LHCN-M2 (cell line): ENCODE measurements at places on chromosomes 6 and 20.

DNA sequence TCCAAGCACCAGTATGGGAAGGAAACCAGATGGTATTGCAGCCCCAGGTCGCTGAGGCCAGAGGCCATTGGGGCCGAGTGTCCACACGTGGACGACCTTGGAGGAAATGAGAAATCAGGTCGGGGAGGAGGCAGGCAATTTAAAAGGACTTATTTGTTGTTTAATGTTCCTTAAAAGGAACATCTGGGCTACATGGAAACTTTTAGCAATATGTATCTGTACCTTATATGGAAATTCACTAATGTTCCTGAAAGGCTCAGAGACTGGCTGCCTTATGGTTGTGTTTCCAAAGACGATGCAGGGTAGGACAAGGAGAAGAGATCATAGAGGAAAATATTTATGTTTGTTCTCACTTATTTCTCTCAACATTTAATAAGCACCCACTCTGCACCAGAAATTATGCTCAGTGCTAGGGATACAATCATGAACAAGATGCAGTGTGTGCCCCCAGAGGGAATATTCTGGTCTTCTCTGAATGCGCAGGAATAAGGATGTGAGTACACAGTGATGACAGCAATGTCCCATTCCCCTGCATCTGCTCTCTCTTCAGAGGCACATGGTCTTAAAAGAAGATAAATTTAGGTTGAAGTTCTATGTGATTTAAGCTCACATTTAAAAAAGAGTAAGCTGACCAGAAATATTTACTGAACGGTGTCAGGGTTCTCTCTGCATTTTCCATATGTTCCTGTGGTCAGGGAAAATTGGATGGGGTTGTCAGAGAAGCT, 3.4 kb downstream of the BNIP5 start:
- no peak for DNase-seq

- no peak for DNase-seq
Measured at GRCh38 chr6:168574699-168575195, 133.8 kb downstream of the SMOC2 start.

DNA sequence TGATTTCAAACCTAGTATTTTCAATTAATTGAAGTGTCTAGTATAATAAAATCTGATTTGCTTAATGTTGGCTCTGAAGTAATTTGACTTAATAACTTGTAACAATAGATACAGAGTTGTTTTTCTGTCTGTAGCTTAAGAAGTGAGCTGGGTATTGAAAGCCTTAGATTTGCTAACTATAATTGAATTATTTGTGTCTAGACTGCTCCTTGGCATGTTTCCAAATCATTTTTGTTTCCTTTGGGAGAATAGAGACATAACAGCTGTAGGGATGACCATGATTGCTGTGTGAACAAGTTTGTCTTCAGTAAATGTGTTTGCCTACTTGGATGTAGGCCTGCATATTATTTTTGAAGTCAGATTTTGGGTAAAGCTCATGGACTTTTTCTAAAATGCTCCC, 115.4 kb downstream of the SCAF8 start:
- peak; percentile 73 for DNase-seq

GRCh38 chr6:32665661-32666060, 796 bp downstream of the HLA-DQB1 start:
- no peak for DNase-seq

- peak; percentile 59 for DNase-seq
Measured at GRCh38 chr20:1402149-1402548, 9.3 kb upstream of the FKBP1A start.

DNA sequence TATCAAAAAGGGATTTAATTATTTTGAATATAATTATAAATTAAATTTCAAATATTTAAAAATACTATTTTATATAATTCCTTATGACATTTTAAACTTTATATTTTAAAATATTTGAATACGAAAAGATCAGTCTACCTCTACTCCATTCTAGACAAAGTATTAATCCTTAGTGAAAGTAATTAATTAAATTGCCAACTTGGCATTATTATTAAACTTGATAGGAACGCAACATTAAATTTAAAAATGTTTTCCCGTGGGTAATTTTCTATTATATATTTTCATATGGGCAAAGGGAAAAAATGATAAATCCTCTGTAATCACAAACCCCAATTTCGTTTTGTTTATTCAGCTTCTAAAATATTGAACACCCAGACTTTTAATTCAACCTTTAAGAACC, 8.4 kb upstream of the FHL5 start:
- DNase-seq: no peak

GRCh38 chr6:129936329-129937165, 75.4 kb upstream of the TMEM244 start:
- DNase-seq: peak; percentile 82

GRCh38 chr6:132187816-132188215, 213.5 kb downstream of the MOXD1 start:
- no peak for DNase-seq

DNA sequence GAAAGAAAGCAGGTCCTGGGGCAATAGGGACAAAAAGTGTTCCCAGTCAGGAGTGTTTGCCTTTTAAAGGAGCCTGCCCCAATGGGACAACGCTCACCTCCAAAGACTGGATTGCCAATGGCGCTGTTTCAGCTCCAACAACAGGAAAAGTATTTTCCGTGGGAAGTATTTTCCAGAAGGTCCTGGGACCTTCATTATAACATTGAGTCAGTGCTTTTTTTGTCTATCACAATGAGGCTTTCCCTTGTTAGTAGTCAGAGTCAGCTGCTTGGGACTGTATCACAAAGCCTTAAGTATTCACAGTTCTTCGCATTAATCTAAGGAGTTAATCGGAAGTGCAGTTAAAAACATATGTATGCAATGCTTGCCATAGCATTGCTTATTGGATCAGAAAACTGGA, 17.3 kb downstream of the TRAF3IP2 start:
- DNase-seq: no peak

- DNase-seq: no peak
Measured at GRCh38 chr6:151716526-151716932, 91.0 kb upstream of the ESR1 start.

GRCh38 chr6:151254451-151255081, 14.8 kb downstream of the AKAP12 start:
- peak; percentile 29 for DNase-seq

- no peak for DNase-seq
Measured at GRCh38 chr6:33088258-33088930, 12.6 kb downstream of the HLA-DPB1 start.
